Aorta (tissue), 5 donors: ENCODE measurements at places on chromosomes 5 and 9. TPM values are rescaled to one million over a fixed set of nuclear protein-coding genes. Genes with fewer than 3 reads are reported as not detected.

GRCh38 chr5:6598351-6598900 lies 34.4 kb downstream of the NSUN2 start:
- H3K4me3 ChIP-seq = no peak overlapping the region
- no peaks in the 10 kb centered on the region for H3K27me3 ChIP-seq
- DNase-seq = no peak
- H3K36me3 ChIP-seq = no peaks in the 10 kb centered on the region
- H3K4me1 ChIP-seq = peaks cover 4% of the 10 kb centered on the region
- peak overlapping the region; percentile 87 for H3K27ac ChIP-seq

DNA sequence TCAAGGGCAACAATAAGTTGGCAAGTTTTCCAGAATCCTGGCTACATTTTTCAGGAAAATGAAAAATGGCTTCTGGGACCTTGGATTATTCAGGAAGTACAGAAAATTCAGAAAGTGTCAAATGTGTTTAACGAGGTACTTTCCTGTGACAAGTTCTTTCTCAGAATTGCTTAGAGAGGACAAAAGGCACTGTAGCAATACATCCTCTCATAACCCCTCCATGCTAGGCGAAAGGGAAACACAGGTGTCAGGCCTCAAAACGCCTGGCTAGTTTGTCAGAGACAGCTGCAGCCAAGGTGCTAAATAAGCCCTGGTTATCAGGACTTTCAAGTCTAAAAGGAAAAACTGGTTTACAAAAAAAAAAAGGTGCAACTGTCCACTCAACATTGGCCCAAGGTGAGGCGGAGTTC lies 115.2 kb downstream of the GNAQ start:
- DNase-seq = no peak
- H3K27me3 ChIP-seq = no peaks in the 10 kb centered on the region
- H3K36me3 ChIP-seq = no peaks in the 10 kb centered on the region
- H3K4me3 ChIP-seq = no peak overlapping the region
- H3K4me1 ChIP-seq = no peaks in the 10 kb centered on the region

DNA sequence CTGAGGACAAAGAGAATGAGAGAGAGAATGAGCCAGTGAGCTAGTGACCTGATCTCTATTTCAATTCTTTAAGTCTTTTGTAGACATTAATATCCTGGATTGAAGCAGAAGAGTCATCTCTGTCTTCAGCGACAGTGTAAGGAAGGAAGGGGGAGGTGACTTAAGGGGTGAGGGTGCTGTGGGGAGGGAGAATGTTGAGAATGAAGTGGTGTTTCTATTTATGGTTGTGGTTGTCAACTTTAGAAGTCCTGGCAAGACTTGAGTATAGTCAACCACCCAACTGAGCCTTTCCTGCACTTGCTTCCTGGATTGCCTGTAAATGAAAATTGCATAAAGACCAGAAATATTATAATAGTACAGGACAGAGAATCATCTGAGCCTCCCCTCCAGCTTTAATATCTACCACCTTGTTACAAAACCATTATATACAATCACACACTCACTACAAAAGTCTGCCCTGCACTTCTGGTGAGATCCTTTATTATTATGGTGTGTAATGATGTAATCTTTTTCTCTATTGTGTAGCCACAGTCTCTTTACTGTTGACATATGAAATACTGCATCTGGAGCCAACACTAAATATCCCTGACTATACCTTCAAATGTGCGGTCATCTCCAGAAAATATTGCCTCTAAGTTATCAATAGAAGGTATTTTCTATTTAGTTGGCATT lies 91.7 kb downstream of the NTRK2 start:
- H3K4me3 ChIP-seq = no peak overlapping the region
- no peaks in the 10 kb centered on the region for H3K36me3 ChIP-seq
- no peak for DNase-seq
- no peaks in the 10 kb centered on the region for H3K4me1 ChIP-seq
- H3K27me3 ChIP-seq = no peaks in the 10 kb centered on the region

DNA sequence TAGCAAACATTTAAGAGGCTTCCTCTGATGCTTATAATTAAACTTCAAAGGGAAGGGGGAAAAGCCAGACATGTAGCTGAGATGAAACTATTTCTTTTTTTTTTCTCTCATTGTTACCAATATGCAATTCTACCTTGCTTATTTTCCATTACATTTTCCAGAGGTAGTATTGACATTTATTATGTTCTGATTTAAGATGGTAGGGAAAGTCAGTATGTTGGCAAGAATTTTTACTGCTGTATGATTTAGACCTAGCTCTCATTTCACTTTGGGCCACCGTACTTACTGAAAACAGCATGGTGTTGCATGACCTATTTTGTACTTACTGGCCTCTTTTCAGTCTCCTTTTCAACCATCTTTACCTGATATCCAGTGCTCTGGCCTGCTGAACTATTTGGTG lies 9.6 kb upstream of the SPINK6 start:
- no peak overlapping the region for H3K27ac ChIP-seq
- no peak for DNase-seq
- no peaks in the 10 kb centered on the region for H3K27me3 ChIP-seq
- no peak overlapping the region for H3K4me3 ChIP-seq
- no peaks in the 10 kb centered on the region for H3K36me3 ChIP-seq
- no peaks in the 10 kb centered on the region for H3K4me1 ChIP-seq

GRCh38 chr5:55993731-55994494 lies 850 bp downstream of the IL6ST start:
- no peak for DNase-seq
- peak overlapping the region; percentile 94 for H3K27ac ChIP-seq
- peak overlapping the region; percentile 34 for H3K4me3 ChIP-seq
- H3K27me3 ChIP-seq = no peaks in the 10 kb centered on the region
- H3K4me1 ChIP-seq = peaks cover 3% of the 10 kb centered on the region

GRCh38 chr5:80591352-80591751 lies 21.3 kb upstream of the ANKRD34B start:
- no peak for DNase-seq
- no peak overlapping the region for H3K27ac ChIP-seq
- H3K27me3 ChIP-seq = no peaks in the 10 kb centered on the region
- H3K4me3 ChIP-seq = no peak overlapping the region
- no peaks in the 10 kb centered on the region for H3K36me3 ChIP-seq

- peak; percentile 65 for DNase-seq
- H3K27me3 ChIP-seq = no peaks in the 10 kb centered on the region
- H3K4me3 ChIP-seq = peak overlapping the region; percentile 91
- no peaks in the 10 kb centered on the region for H3K36me3 ChIP-seq
- H3K4me1 ChIP-seq = no peaks in the 10 kb centered on the region
Measured at GRCh38 chr9:2158111-2158610, 143.0 kb downstream of the SMARCA2 start.

The ATG10 gene
- 7.1 TPM for total RNA-seq
